ENCODE measurements at places on chromosomes 13 and 19. TPM values are rescaled to one million over a fixed set of nuclear protein-coding genes. Genes with fewer than 3 reads are reported as not detected.

GRCh38 chr19:14390548-14390947 is 9.3 kb downstream of the ADGRE5 start:
- peaks cover 42% of the 10 kb centered on the region for H3K36me3 ChIP-seq
- no peak overlapping the region for H3K4me3 ChIP-seq
- H3K27me3 ChIP-seq = no peaks in the 10 kb centered on the region
- DNase-seq = no peak
- H3K4me1 ChIP-seq = peaks cover under 1% of the 10 kb centered on the region

Gene ADGRE3
- total RNA-seq = 0.04 TPM

DNA sequence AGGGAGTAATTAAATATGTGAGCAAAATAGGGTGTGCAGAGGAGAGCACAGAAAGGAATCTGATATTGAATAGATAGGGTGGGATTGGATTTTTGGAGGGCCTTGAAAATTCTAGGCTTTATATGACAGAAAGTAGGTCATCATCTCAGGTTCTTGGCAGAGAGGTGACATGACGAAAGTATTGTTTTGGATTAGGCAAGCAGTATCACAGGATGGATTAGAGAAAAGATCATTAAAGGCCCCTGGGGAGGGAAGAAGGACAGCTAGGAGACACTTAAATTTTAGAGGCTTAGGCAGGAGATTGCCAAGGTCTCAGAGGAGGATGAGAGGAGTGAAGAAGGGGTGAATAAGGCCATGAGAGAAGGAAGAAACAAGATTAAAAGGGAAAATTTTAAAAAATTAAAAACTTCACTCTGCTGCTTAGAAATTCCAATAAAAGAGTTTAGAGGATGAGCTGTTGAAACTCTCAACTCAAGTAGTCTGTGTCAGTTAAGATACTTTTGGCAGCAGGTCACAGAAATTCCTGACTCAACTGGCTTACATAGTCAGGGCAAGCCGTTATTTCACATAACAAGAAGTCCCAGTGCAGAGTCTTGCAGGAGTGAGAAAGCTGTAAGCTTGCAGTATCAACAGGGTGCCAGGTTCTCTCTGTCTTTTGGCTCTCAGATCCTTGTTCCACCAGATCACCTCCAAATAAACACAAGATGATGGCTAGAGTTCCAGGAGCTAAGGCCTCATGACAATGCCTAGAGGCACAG is 8.8 kb downstream of the GPC6 start:
- no peaks in the 10 kb centered on the region for H3K36me3 ChIP-seq
- no peak overlapping the region for H3K27ac ChIP-seq
- H3K4me1 ChIP-seq = no peaks in the 10 kb centered on the region
- no peak overlapping the region for H3K4me3 ChIP-seq

DNA sequence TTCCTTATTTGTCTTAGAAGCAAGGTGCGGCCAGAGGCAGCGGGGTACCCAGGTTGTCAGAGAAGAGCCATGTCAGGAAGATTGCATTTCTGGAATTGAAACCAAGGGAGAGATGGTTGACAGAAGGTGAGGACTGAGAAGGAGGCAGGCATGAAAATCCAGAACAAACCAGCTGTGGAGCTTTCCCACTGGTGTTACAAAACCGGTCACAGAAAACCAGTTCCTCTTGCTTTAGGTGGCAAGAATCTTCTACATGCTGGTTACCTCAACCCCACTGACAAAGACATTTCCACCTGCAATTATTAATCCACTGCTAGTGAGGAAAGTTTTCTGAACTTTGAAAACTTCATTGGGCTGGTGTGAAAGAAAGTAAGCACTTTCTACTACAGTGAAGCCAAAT is 64.0 kb upstream of the MED4 start:
- H3K27me3 ChIP-seq = no peaks in the 10 kb centered on the region
- H3K4me3 ChIP-seq = no peak overlapping the region
- no peaks in the 10 kb centered on the region for H3K36me3 ChIP-seq
- DNase-seq = peak; percentile 33

- H3K4me3 ChIP-seq = no peak overlapping the region
- no peaks in the 10 kb centered on the region for H3K36me3 ChIP-seq
- DNase-seq = no peak
Observed at GRCh38 chr13:103203735-103204330, 137.6 kb upstream of the SLC10A2 start.

- DNase-seq = peak; percentile 92
- H3K4me1 ChIP-seq = peaks cover 3% of the 10 kb centered on the region
- H3K27ac ChIP-seq = peak overlapping the region; percentile 82
- no peaks in the 10 kb centered on the region for H3K36me3 ChIP-seq
- H3K4me3 ChIP-seq = peak overlapping the region; percentile 61
- H3K27me3 ChIP-seq = no peaks in the 10 kb centered on the region
Observed at GRCh38 chr19:53553865-53554791, 16.2 kb downstream of the ZNF331 start.

DNA sequence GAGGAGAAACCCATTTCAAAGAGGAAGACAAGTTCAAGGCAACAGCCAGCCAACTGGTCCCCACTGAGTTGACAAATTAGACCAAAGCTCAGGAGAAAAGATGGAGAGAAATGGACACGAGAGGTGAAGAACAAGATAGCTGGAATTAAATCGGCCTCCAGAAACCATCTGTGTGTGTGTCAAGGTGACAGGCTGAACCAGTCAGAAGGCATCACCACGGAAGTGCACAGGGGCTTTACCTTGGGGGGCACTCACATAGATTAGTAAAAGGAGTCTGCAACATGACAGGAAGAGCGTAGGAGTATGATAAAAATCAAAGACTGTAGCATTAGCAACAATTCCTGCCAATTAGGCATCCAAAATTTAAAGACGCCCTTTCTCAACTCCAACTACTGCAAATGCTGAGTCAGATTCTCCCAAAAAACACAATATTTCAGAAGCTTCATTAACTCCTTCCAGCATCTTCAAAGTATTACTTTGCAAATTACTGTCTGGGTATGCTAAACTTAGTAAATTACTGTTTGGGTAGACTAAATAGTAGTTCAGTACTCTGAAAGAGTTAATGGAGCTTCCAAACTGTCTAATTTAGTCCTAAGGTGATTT is 66.2 kb downstream of the FOXO1 start:
- no peak overlapping the region for H3K27ac ChIP-seq
- H3K27me3 ChIP-seq = no peaks in the 10 kb centered on the region
- no peak overlapping the region for H3K4me3 ChIP-seq
- DNase-seq = no peak
- H3K36me3 ChIP-seq = no peaks in the 10 kb centered on the region

Gene AZU1
- total RNA-seq = 0.18 TPM

Gene CLEC4G
- total RNA-seq = 0.13 TPM

- H3K4me1 ChIP-seq = no peaks in the 10 kb centered on the region
- H3K27ac ChIP-seq = no peak overlapping the region
- H3K36me3 ChIP-seq = no peaks in the 10 kb centered on the region
- no peaks in the 10 kb centered on the region for H3K27me3 ChIP-seq
Observed at GRCh38 chr19:15640904-15641597, 354 bp downstream of the CYP4F3 start.

Gene GRK1
- total RNA-seq = 0.22 TPM

GRCh38 chr13:78136966-78137365 is 218.3 kb upstream of the EDNRB start:
- H3K36me3 ChIP-seq = no peaks in the 10 kb centered on the region
- no peak for DNase-seq
- H3K4me3 ChIP-seq = no peak overlapping the region
- H3K27me3 ChIP-seq = no peaks in the 10 kb centered on the region
- no peak overlapping the region for H3K27ac ChIP-seq

Gene CGB7
- 0.53 TPM for total RNA-seq

GRCh38 chr13:76745261-76746200 is 140.7 kb downstream of the KCTD12 start:
- no peaks in the 10 kb centered on the region for H3K27me3 ChIP-seq
- no peak overlapping the region for H3K4me3 ChIP-seq
- H3K4me1 ChIP-seq = no peaks in the 10 kb centered on the region

- H3K36me3 ChIP-seq = no peaks in the 10 kb centered on the region
- H3K27me3 ChIP-seq = no peaks in the 10 kb centered on the region
- no peak overlapping the region for H3K4me3 ChIP-seq
- DNase-seq = no peak
Observed at GRCh38 chr13:21291840-21292239, 115.4 kb downstream of the MRPL57 start.

Gene OR10H5
- not detected for total RNA-seq

DNA sequence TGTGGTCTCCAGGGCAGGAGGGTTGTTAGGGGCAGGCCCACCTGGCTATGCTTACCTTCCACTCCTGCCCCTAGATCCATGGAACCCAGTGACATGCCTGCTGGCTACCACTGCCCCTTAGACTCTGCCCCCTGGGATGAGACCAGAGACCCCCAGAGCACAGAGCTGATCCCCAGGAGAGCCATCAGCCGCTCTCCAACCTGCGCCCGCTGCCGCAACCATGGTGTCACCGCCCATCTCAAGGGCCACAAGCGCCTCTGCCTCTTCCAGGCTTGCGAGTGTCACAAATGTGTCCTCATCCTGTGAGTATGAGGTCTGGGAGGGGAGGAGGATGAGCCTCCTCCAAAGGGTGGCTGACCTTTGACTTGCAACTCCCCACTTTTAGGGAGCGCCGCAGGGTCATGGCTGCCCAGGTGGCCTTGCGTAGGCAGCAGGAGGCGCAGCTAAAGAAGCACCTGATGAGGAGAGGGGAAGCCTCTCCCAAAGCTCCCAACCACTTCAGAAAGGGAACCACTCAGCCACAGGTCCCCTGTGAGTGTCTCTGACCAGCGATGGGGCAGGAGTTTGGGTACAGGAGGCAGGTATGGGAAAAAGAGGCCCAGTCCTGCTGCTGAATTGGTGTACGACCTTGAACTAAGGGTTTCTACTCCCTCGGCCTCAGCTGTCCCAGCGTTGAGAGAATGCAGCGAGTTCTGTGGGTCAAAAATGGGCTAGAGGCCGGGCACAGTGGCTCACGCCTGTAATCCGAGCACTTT is 2.7 kb downstream of the DMRTC2 start:
- H3K27me3 ChIP-seq = peaks cover 7% of the 10 kb centered on the region
- H3K4me1 ChIP-seq = no peaks in the 10 kb centered on the region
- no peaks in the 10 kb centered on the region for H3K36me3 ChIP-seq
- no peak for DNase-seq
- no peak overlapping the region for H3K4me3 ChIP-seq

Gene CGB8
- 0.31 TPM for total RNA-seq

Gene SLC25A15
- 13.5 TPM for total RNA-seq

DNA sequence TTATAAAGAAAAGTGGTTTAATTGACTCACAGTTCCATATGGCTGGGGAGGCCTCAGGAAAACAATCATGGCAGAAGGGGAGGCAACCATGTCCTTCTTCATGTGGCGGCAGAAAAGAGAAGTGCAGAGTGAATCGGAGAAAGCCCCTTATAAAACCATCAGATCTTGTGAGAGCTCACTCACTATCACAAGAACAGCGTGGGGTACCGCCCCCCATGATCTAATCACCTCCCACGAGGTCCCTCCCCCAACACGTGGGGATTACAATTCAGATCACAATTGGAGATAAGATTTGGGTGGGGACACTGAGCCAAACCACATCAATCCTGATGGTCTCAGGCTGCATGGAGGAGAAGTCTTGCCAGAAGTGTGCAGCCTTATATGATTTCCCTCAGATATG is 26.0 kb downstream of the TM9SF2 start:
- no peaks in the 10 kb centered on the region for H3K27me3 ChIP-seq
- H3K27ac ChIP-seq = no peak overlapping the region
- H3K4me3 ChIP-seq = no peak overlapping the region
- H3K36me3 ChIP-seq = peaks cover 28% of the 10 kb centered on the region
- no peak for DNase-seq
- no peaks in the 10 kb centered on the region for H3K4me1 ChIP-seq

Gene FAM187B
- total RNA-seq = not detected

Gene MBD3L3
- total RNA-seq = not detected

DNA sequence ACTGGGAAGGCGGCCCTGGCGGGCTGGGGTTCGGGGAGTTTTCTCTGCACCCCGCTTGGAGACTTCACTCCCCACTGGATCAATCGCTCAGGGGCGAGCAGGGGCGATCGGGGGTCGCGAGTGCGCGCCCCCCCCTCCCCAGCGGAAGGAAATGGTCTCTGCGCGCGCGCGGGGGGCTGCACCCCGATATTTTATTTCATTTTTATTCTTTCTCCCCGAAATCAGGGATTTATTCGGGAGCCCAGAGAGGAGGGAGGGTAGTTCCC is 421 bp downstream of the ARID3A start:
- H3K36me3 ChIP-seq = peaks cover 4% of the 10 kb centered on the region
- peak overlapping the region; percentile 71 for H3K27ac ChIP-seq
- H3K4me1 ChIP-seq = peaks cover 43% of the 10 kb centered on the region

Gene CYP4F8
- not detected for total RNA-seq

GRCh38 chr19:28492621-28493020 is 720.3 kb downstream of the UQCRFS1 start:
- no peaks in the 10 kb centered on the region for H3K36me3 ChIP-seq
- no peak overlapping the region for H3K27ac ChIP-seq
- H3K27me3 ChIP-seq = no peaks in the 10 kb centered on the region
- H3K4me3 ChIP-seq = no peak overlapping the region

GRCh38 chr19:2646866-2647535 is 55.5 kb downstream of the GNG7 start:
- H3K27me3 ChIP-seq = peaks cover 2% of the 10 kb centered on the region
- no peak overlapping the region for H3K27ac ChIP-seq
- H3K36me3 ChIP-seq = no peaks in the 10 kb centered on the region
- no peak for DNase-seq

- H3K36me3 ChIP-seq = peaks cover 1% of the 10 kb centered on the region
- no peak overlapping the region for H3K4me3 ChIP-seq
Observed at GRCh38 chr13:113851826-113852535, 11.9 kb downstream of the GAS6 start.

DNA sequence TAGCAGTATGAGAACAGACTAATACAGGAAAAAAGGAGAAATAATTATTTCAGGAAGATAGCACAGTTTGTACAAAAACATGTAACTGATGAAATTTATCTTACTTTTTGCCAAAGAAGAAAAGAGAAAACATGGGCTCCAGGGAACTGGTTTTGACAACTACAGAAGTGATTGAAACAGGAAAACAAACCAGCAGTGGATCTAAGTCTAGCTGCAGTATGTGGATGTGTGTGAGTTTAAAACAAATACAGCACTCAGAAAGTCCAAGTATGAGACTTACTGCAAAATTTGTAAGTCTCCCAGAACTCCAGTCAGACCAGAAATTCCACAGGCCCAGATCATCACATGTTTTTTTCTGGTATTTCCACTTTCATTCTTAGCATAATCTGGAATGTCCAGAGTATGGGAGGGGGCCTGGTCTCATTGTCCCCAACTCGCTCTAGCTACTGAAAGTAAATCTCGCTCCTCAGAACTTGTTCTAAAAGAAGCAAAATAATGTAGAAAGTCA is 259.5 kb downstream of the NHLRC3 start:
- no peaks in the 10 kb centered on the region for H3K36me3 ChIP-seq
- no peak for DNase-seq
- H3K27me3 ChIP-seq = no peaks in the 10 kb centered on the region
- no peaks in the 10 kb centered on the region for H3K4me1 ChIP-seq

GRCh38 chr13:73059460-73060250 is 850 bp downstream of the KLF5 start:
- peak; percentile 70 for DNase-seq
- H3K27ac ChIP-seq = peak overlapping the region; percentile 64
- H3K36me3 ChIP-seq = peaks cover 7% of the 10 kb centered on the region

DNA sequence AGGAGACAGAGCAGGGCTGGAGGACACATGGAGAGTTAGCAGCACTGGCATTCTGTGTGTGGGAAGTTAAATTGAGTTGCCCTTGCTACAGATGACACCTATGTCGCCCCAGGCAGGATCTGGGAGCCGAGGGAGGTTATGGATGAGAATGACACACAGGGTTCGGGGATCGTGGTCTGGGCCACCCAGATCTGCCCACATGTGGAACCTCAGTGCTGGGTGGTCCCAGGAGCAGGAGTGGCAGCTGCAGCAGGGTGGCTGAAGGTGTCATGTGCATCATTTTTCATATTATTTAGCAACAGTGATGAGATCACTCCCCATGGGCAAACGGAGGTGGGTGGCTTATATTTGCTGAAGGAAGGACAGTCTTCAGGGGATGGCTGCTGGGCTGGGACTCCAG is 3.2 kb downstream of the IL17D start:
- H3K4me1 ChIP-seq = peaks cover 10% of the 10 kb centered on the region
- no peak overlapping the region for H3K27ac ChIP-seq
- H3K36me3 ChIP-seq = no peaks in the 10 kb centered on the region
- no peaks in the 10 kb centered on the region for H3K27me3 ChIP-seq
